Left forelimb (tissue), 1 donor: ENCODE measurements at places on chromosomes 6 and 20.

GRCh38 chr6:100228437-100228833, 234.4 kb upstream of the MCHR2 start:
- DNase-seq = no peak

- peak; percentile 75 for DNase-seq
These were observed 39.9 kb downstream of the SLC52A3 start for GRCh38 chr20:728256-728944.

DNA sequence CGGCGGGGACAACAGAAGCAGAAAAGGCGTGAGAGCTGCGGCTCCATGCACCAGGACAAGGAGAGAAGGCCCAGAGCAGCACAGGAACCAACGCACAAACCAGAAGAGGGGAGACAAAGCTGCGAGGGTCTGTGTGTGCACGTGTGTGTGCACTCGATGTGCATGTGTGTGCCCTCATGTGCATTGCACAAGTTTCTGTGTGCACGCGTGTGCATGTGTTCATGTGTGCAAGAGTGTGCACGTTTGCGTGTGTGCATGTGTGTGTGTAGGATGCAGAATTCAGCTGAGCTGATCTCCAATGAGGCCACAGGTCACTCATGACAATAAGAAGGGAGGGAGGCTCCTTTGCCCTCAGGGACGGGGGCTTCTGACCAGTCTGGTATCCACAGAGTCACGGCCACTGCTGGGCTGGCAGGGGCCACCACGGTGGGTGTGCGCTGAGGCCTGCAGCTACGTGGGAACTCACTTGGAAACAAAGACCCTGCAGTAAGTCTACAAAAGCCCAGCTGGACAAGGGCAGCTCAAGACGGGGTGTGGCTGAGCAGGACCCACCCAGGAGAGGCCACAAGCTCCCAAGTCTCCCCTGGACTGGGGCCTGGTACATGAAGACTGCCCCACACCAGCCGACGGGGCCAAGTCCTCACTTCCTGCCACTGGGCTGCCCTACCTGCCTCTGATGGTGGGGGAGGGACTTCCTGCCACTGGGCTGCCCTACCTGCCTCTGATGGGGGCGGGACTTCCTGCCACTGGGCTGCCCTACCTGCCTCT, 48.1 kb upstream of the CHRNA4 start:
- DNase-seq = no peak

GRCh38 chr6:44494011-44494501, 106.5 kb downstream of the CDC5L start:
- DNase-seq = peak; percentile 37

- DNase-seq = no peak
These were observed 40.1 kb downstream of the FAM120B start for GRCh38 chr6:170346649-170347048.

DNA sequence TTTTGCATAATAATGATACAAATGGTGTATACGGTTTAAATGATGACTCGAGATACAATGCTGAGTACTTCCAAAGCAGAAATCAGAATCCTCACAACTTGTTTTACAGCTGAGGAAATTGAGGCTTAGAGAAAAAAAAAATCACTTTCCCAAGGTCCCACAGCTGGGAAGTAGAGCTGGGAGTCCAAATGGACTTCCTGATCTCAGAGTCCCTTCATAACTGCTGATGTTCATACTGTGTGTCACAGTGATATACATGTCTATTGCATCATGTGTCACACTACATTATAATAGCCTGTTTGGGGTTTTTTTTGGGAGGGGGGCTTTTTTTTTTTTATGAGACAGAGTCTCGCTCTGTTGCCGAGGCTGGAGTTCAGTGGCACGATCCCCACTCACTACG, 8.5 kb downstream of the HM13 start:
- no peak for DNase-seq

GRCh38 chr20:54510541-54511129, 35.2 kb downstream of the DOK5 start:
- DNase-seq = no peak

DNA sequence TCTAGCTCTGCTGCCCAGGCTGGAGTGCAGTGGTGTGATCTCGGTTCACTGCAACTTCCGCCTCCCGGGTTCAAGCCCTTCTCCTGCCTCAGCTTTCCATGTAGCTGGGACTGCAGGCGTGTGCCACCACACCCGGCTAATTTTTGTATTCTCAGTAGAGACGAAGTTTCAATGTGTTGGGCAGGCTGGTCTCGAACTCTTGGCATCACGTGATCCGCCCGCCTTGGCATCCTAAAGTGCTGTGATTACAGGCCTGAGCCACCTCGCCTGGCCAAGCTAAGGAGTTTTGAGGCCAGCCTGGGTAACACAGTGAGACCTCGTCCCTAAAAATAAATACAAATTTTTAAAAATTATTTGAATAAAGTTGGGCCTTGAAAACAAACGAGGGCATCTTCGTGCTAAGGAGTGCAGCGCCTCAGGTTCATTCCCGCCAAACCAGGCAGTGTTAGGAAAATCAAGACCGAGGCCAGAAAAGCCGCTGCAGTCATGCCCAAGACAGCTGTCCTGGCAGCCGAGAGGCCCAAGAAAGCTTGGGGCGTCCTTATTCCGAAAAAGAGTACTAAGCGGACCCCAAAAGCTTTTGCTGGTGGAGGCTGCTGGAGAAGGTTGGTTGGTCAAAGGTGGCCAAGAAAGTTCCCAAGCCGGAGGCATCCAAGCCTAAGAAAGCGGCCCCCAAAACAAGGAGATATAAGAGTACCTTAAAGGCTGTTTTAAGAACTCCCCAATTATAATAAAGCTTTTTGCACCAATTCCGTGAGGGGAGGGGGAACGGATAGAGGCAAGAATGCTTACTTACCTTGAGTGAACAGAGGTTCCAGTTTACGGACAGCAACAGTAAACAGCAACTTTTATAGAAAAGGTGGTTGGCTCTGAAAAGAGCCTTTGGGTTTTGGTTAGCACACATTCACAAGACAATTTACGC, 109.0 kb downstream of the HFE start:
- no peak for DNase-seq

DNA sequence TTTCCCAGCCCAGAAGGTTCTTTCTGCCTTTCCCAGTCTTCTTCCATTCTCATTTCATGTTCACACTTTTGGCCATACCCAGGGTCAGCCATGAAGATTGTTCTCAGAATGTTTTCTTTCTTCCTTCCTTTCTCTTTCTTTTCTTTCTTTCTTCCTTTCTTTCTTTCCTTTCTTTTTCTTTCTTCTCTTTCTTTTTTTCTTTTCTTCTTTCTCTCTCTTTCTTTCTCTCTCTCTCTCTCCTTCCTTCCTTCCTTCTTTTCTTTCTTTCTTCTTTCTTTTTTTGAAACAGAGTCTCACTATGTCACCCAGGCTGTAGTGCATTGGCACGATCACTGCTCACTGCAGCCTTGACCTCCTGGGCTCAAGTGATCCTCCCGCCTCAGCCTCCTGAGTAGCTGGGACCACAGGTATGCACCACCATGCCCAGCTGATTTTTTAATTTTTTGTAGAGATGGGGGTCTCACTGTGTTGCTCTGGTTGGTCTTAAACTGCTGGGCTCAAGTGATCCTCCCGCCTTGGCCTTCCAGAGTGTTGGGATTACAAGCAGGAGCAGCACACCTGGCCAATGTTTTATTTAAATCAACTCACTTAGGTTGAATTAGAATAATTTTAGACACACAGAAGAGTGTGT, 13.1 kb upstream of the FAM110A start:
- no peak for DNase-seq

- DNase-seq = no peak
These were observed 27.2 kb upstream of the QKI start for GRCh38 chr6:163387317-163387716.

GRCh38 chr6:158867381-158868121, 48.4 kb upstream of the EZR start:
- no peak for DNase-seq

DNA sequence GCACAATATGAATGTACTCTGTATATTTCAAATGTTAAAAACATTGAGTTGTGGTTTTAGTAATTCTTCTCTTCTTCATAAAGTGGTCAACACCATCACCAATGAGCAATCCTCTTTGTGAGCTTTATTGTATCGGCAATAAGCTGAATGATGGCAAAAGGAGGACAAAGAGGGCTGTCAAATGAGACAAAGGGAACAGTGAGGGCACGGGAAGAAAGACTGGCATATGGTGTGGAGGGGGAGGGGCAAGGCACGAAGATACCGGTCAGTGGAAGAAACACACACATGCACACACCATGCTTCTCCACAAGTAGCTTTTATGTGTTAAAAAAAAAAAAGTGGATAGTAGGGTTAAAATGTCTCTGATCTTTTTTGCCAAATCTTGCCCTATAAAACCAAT, 506.8 kb upstream of the CITED2 start:
- DNase-seq = no peak

DNA sequence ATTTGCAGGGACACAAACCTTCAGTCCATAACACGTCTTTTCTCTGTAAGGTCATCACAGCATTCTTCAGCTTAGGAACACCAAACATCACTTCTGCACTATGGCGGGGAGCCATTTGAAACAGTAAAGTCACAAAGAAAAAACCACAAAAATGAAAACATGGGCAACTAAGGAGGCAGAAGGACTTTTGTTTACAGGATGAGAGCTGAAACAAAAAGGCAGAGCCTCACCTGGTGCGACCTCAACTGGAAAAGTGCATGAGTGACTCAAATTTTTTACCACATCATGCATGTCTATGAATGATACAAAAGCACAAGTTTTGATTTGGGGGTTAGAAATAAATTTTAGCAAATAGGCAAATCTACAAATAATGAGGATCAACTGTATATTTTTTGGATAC, 68.2 kb upstream of the TNFAIP3 start:
- no peak for DNase-seq

DNA sequence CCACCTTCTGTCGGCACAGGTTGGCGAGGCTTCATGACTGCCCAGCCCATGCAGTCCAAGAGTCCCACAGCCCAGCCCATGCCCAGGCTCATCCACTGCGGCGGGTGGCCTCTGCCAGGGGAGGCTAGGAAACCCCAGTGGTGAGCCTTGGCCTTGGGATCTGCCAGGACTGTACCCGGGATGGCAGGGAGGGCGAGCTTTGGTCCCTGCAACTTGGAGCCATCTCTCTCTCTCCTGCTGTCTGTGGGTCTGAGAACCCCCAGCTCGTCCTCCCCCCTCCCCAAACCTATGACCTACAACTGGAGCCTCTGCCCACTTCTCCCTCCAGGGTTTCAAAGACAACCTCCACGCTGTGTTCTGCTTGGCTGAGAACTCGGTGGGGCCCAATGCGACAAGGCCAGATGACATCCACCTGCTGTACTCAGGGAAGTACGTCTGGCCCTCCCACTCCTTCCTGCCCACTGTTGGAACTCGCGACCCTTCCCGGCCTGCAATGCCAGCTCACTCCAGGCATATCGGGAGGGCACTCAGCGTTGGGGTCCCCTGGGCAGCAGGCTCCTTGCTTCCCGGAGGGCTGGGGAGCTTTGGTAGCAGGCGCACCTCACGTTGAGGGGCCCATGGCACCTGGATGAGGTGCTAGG, 19.7 kb downstream of the NPEPL1 start:
- no peak for DNase-seq

- no peak for DNase-seq
These were observed 35.1 kb upstream of the BTN3A2 start for GRCh38 chr6:26329763-26330511.

- no peak for DNase-seq
These were observed 645.2 kb downstream of the KIF16B start for GRCh38 chr20:15927893-15928650.

GRCh38 chr6:143937668-143937970, 70.4 kb downstream of the PLAGL1 start:
- no peak for DNase-seq

- DNase-seq = no peak
These were observed 181.8 kb upstream of the PDE10A start for GRCh38 chr6:165844801-165845364.

- no peak for DNase-seq
These were observed 93.6 kb downstream of the RIMS1 start for GRCh38 chr6:71979911-71980310.

DNA sequence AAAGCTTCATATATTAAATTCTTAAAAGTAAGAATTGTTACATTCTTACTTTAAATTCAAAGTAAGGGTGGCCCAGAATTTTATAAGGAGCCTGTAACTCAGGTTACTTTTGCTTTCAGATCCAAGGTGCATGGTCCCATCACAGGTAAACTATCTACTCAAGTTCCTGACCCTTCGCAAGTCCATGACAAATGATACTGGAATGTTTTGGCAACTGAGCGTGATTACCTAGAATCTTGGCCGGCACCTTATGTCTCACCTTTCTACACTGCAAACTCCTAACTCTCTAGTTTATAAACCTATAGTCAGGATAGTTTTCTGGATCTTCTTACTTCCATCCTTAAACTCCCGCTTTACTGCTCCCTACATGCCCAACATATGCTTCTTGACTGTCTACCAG, 67.9 kb upstream of the HMGN3 start:
- no peak for DNase-seq

- DNase-seq = no peak
These were observed 8.1 kb downstream of the NEDD9 start for GRCh38 chr6:11224252-11224965.

DNA sequence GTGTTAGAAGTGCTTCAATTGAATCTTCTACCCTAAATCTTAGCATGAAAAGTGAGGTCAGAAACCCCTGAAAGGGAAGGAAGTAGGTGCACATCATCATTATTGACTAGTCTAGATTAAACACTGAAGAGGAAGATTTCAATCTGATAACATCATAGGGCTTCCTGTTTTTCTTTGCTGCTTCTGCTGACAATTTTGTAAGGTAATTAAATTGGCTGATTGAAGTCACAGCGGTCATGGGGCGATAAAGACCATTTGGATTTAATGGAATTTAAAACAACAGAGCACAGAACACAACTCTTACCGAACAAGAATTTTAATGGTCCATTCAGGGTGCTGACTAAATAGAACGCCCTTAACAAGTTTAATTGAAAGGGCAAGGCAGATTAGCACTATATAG, 11.3 kb downstream of the GRIK2 start:
- DNase-seq = no peak

DNA sequence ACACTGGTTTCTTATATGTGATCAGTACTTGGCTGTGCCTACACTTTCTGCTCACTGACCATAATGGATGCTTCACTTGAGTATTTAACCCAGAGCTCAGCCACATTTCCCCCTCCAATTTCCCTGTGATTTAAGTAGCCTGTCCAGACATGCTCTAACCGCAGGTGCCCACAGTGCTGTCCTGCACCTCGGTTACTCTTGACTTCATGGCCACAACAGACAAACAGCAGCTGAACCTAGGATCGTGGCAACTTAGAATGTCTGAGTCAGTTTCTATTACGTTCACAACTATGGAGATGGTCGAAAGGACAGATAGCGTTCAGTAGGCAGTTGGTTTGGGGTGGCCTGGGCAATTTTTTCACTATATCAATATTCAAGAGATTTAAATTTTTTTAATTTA, 306.9 kb upstream of the SGK1 start:
- no peak for DNase-seq

DNA sequence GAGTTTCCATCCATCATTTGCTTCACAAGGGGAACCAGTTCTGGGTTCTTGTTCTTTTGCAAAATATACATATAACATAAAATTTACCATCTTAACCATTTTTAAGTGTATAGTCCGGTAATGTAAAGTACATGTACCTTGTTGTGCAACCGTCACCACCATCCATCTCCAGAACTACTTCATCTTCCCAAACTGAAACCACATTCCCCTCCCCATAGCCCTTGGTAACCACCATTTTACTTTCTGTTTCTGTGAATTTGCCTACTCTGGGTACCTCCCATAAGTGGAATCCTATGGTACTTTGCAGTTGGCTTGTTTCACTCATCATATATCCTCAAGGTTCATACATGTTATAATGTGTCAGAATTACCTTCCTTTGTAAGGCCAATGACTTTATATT, 70.3 kb upstream of the DSP start:
- no peak for DNase-seq

- DNase-seq = no peak
These were observed 65.5 kb downstream of the TSHZ2 start for GRCh38 chr20:53037621-53038020.

- DNase-seq = no peak
These were observed 63.8 kb upstream of the RALY start for GRCh38 chr20:33929917-33930316.
